ENCODE measurements at places on chromosomes 1 and 21.

- no peak for DNase-seq
Measured at GRCh38 chr1:111099289-111099688, 40.6 kb downstream of the DRAM2 start.

DNA sequence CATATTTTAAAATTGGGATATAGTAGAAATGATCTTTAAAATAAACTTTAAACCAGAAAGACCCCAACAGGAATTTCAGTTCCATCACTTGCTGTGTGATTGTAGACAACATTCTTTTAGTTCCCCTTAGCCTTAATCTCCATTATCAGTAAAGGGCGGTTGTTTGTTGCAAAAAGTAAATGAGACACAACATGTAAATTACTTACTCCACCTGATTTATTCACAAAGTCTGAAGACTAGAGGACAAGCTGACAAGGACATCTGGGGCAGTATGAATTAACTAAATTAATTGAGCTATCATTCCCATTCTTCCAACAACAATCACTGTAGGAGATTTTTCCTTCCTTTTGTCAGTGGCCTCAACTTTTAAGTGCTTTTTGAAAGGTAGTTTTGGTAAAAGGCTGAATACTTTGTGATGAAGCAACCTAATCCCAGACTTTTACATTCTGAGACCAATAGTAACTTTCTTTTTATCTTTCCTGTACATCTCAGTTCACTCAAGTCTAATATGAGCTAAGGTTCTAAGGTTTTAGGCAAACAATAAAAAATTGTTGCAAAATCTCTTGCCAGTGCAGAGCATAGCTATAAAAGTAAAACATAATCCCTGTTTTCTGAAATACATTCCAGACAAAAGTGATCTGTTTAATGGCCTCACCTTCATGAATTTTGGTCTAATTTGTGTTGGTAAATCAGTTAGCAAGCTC lies 6.2 kb downstream of the SLC19A2 start:
- DNase-seq = no peak

- DNase-seq = no peak
Measured at GRCh38 chr1:9601942-9602793, 13.5 kb downstream of the TMEM201 start.

DNA sequence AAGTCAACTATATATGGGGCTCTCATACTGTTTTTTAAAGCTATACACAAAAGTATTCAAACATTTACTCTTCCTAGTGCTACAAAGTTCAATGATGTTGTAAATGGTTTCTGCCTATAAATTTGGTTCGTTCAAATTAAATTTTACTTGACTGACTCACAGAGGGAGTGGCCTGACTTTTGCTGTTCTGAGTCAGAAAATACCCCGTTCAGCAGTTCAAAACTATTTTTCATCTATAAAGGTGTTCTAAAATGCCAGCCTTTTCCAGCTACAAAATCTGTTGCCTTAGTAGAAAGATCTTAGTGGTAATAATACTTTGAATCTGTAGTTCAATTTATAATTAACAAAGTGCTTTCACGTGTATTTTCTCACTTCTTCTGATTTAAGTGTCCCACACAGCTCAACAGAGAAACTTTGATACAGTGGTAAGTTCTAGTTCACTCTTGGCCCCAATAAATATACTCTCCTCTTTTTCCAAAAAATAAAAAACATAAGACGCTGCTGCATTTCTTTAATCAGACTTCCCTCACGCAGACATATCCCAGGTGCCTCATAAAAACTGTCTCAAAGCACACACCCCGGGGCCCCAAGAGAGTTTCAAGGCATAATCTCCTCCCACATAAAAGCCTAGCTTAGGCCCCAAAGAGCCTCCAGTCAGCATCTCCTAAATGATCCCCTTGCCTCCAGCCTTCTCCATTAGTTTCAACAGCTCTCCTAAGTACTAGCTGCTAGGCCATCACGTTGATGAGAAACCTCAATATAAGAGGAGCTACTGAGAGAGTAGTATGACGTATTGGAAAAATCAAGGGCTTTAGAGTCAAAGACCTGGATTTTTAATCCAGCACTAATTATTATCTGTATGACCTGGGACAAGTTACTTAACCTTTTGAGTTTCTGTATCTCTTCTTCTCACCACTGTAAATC lies 3.2 kb downstream of the PTP4A2 start:
- DNase-seq = no peak

GRCh38 chr1:68801440-68801839 lies 304.6 kb upstream of the DEPDC1 start:
- DNase-seq = no peak

DNA sequence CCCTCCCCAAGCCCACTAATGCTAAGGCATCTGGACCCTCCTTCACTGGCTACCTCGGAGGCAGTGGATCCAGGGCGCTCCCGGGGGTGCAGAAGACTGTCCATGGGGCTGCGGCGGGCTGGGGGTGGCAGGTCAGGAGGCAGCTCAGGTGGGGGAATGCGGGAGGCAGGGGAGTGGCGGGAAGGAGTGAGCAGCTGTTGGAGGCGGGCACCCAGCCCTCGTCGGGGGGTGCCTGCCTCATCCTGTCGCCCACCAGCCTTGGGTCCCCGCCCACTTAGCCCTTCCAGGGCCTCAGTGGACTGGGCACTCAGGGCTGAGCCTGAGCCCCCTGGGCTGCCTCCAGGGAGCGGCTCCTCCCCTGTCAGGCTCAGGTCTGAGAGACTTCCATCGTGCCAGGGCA lies 10.7 kb upstream of the GATAD2B start:
- no peak for DNase-seq

DNA sequence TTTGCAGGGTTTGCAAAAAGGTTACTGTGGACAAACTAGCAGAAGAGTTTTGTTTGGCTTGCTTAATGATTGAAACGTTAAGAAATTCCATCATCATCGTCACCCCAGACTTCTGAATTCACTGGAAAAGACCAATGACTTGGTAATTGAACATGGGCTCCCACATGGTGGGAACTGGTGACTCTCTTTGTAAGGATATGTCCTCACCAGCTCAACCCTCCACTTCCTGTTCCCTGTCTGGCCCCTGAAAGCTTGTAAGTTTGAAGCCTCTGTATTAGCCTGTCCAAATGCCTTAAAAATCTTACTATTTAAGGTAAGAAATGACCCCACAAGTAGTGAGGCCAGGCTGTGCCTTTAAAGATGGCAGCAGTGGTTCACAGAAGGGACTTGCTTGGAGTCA lies 9.7 kb downstream of the SYT6 start:
- DNase-seq = no peak

DNA sequence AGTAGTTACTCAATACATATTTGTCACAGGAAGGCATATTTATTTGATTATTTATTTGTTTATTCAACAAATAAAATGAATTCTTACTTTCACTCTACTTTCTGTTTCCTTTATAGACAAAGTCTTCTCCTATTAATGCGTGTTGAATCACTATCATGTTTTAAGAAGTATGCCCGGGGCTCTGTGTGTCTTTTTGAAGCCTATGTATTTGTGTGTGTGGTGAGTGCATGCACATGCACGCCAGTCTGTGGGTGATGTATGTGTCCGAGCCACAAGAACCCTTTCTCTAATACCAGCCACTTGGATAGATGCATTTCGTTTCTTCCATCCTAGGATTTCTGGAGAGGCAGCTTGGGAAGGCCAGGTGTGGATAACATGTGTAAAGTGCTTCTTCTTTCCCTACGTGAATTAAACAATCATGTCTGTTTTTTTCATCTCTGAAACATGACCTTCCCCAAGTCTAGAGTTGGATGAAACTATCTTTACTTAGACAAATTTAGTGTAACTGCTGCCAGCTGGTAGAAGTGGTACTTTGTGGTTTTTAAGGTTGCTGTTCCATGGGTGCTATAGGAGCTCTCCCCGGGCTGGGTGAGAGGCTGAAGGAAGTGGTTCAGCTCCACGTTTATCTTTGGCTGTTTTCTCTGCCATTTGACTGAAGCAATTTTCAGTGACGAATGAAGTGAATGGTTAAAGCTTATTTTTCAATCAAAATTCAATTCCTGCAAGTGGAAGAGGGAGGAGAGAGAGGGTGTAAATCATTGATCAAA lies 46.8 kb upstream of the PPM1J start:
- no peak for DNase-seq

- no peak for DNase-seq
Measured at GRCh38 chr1:53273526-53273925, 35.2 kb upstream of the MAGOH start.

Measured in thymus (tissue), 14 donors.